Urinary bladder (tissue), 4 donors: ENCODE measurements at places on chromosomes 6 and 20. TPM values are rescaled to one million over a fixed set of nuclear protein-coding genes. Genes with fewer than 3 reads are reported as not detected.

MOCS3 gene
- total RNA-seq = 4.9 TPM

NEURL2 gene
- 4.8 TPM for total RNA-seq

KCTD20 gene
- 93.5 TPM for total RNA-seq

SPATA25 gene
- 1.7 TPM for total RNA-seq

IL17A gene
- not detected for total RNA-seq

TBX18 gene
- total RNA-seq = 68.1 TPM

NKX2-2 gene
- total RNA-seq = not detected

HCRTR2 gene
- 0.16 TPM for total RNA-seq

CYP21A2 gene
- total RNA-seq = not detected

SLC44A4 gene
- 3.3 TPM for total RNA-seq

FAM83C gene
- total RNA-seq = 0.21 TPM

SYNDIG1 gene
- total RNA-seq = 2.2 TPM

HTR1E gene
- total RNA-seq = 0.26 TPM

OLIG3 gene
- total RNA-seq = not detected

ARMC2 gene
- 7.2 TPM for total RNA-seq

SLC22A1 gene
- total RNA-seq = 0.53 TPM
